Right atrium auricular region (tissue), 2 donors: ENCODE measurements at places on chromosomes 4 and X.

- no peak for DNase-seq
Measured at GRCh38 chrX:30228526-30228925, 1.9 kb upstream of the MAGEB3 start.

GRCh38 chrX:45229348-45229747 is 28.7 kb upstream of the DIPK2B start:
- no peak for DNase-seq

DNA sequence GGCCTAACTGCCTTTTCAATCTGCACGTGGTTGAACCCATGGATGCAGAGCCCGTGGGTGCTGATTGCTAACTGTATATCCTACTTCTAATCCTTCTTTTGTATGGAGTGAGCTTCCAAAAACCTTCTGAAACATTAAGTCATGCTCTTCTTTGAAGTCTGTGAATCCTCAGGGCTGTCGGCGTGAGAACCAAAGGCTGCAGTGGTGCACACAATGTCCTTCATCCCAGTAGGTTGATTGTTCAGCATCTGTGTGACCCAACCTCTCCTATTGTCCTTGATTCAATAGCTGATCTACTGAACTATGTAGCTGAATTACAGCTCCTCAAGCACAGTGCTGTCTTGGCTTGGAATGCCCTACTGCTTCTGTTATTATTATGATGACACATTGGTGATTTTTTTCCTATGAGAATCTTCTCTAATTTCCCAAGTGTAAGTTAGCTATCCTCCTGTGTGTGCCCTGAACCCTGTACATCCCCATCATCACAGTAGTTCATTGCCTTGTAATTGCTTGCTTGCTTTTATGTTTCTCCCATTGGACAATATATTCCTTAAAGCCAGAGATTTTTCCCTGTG is 294.6 kb downstream of the TRIML1 start:
- no peak for DNase-seq

GRCh38 chr4:183765251-183765911 is 106.3 kb downstream of the TRAPPC11 start:
- DNase-seq = peak; percentile 68

DNA sequence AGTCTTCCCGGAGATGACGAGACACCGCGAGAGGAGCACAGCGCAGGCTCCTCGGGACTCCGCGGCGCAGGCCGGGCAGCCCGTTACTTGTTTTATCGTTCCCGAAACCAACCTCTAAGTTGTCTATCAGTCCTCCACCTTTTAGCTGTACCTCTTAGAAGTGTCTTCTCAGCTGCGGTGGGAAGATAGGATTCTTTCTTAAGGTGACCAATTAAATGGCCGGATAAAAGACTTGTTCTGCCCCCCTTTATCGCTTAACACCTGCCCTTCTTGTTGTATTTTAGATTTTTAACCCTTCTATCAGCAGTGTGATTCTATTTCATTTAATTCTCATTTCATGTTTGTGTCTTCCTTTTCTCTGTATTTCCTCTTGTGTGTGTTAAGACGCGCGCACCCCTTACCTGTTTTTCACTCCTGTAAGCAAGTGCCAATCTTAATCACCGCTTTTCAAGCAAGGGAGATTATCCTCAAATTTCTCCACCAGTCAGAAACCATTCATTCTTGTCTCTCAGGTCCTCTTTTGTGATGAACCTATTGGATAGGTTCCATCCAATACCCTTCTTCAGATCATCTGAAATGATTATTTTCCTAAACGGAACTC is at the start of gene SLC9B2:
SLC9B2 (minus strand) TSS at position 15 of the 601 bp plus-strand sequence. CDS start 9,211 bp downstream, outside the sequence.
- no peak for DNase-seq

- DNase-seq = no peak
Measured at GRCh38 chr4:112882286-112882685, 167.2 kb upstream of the ANK2 start.

DNA sequence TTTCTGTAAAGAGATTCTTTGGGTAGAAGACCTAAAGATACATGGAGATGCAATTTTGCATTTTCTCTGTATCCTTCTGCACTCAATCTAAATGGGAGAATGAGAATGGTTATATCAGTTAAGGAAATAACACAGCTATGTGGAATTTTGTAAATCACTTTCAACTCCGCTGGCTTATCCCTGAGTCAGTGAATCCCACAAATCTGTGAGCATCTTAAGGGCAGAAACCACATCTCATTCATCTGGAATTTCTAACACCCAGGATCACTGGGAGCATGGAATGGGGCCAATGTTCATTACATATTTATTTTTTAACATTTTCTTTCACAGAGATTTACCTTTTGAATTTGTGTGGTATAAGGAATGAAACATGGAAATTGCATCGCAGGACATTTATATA is 167.8 kb downstream of the CFAP47 start:
- no peak for DNase-seq

- DNase-seq = no peak
Measured at GRCh38 chr4:53228036-53228435, 137.8 kb downstream of the SCFD2 start.

DNA sequence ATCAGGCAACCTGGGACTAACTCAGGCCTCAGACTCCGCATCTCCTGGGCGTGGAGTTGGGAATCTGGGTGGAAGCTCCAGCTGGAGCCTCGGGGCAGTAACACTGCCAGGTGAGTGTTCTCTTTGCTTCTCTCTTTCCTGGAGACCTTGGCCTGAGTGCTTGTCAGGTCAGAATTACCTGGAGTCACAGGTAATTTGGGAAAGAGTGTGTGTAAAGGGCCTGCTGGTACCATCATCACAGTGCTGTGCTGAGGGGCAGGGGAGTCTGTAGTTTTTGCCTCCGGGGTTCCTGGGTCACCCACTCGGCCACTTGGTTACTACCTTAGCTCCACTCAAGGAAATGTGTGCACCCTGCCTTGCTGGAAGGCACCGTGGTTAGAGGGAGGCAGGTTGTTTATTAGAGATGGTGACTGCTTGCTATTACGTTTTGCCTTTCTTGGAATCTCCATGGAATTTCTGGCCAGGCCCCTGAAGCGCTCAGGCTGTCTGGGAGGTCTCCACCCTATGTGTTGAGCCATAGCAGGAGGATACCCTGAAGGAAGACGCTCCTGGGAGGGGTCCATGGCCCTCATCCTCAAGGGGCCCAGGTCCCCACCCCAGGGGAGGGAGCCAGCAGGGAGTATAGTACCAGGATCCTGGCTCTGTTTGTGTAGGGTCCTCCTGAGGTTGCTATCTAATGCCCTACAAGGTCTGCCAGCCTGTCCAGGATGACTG is 2.9 kb downstream of the GPR78 start:
- DNase-seq = no peak

GRCh38 chr4:110680265-110680664 is 57.4 kb upstream of the PITX2 start:
- no peak for DNase-seq

GRCh38 chr4:54265366-54265765 is 36.3 kb downstream of the PDGFRA start:
- DNase-seq = no peak

- DNase-seq = no peak
Measured at GRCh38 chr4:147678106-147678505, 5.9 kb downstream of the PRMT9 start.

DNA sequence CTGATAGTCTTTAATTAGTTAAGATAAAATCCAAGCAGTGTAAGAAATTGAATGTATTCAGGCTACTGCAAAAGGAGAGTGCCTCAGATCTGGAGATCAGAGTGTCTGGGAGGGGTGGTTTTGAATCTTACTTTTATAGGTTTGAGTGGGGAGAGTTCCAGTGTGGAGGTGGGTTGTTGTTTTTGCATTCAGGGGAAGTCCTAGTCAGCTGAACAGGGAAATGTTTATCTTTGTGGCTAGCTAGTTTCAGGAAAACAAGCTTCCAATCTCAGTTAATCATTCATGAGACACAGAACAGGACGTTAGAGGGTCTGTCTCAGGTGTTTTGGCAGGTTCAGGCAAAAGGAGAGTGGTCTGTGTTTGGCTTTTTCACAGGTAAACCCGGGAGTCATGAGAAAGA is 26.0 kb downstream of the ZNF81 start:
- DNase-seq = no peak

DNA sequence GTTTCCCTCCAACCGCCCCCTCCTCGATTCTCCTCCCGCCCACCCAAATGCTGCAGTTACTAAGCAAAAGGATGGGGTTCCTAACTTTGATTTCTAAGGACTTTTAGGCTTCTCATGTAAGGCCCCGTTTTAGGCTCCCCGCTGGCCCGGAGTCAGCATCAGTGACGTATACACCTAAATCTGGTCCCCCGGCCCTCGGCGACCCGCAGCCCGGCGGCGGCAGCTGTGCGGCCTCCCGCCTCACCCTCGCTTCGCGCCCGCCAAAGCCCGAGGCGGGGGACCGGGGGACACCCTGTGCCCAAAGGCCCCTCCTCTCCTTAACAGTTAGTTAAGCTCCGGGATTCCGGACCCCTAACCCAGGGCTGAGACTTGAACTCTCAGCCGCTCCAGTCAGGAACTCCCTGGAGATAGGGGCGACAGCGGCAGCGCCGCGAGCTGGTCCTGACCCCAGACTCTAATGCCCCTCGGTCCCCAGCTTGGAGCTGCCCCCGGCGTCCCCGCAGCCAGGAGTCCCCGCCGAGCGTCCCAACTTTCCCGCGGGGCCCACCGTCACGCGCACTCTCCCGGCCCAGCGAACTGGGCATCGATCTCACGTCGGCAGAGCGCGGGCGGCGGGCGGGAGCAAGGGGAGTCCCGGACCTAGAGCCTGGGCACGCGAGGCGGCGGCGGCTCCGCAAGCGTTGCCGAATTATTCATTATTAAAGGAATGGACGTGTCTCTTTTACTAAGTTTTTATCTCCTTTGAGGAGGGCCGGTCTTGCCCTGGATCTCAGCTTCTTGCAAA is 1.5 kb upstream of the NR3C2 start:
- DNase-seq = peak; percentile 61

GRCh38 chr4:6773616-6774540 is 8.6 kb upstream of the KIAA0232 start:
- DNase-seq = no peak

DNA sequence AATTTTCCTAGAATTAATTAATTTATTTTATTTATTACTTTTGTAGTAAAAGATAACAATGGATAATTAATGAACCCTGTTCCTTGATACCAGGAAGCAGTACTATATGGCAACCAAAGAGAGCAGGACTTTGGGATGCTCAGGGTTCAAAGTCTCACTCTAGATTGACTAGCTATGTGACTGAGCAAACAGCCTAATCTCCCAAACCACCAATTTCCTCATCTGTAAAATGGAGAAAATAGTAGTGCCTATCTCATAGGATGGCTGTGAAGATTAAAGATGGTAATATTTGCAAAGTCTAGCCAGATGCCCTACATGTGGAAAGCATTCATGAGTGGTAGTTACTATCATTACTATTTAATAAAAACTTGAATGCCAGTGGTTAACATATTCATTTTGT is 97.6 kb downstream of the PRDM5 start:
- no peak for DNase-seq

DNA sequence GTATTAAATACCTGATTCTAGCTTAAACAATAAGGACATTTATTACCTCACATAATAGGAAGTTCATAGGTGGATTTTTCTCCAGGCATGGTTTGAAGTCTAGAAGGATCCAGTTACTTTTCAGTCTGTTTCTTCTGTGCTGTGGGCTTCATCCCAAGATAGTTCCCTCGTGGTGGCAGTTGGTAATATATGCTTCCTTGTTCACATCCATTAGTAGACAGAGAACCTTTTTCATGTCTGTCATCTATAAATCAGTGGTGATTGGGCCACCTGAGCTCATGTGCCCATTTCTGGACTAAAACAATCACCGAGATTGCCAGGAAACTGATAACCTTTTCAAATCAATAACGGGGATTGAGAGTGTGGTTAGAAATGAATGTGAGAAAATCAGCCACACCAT is 97.7 kb downstream of the KDM6A start:
- DNase-seq = no peak

- DNase-seq = no peak
Measured at GRCh38 chr4:165709516-165709915, 163.5 kb upstream of the TLL1 start.

- DNase-seq = peak; percentile 50
Measured at GRCh38 chr4:38603652-38604051, 60.3 kb upstream of the KLF3 start.

GRCh38 chrX:69255441-69256290 is 90.4 kb upstream of the PJA1 start:
- no peak for DNase-seq

- no peak for DNase-seq
Measured at GRCh38 chrX:150602296-150602695, 33.9 kb downstream of the MTM1 start.

GRCh38 chr4:140931911-140932310 is 175.7 kb upstream of the TBC1D9 start:
- no peak for DNase-seq

GRCh38 chr4:118797558-118798142 is 38.3 kb downstream of the SEC24D start:
- no peak for DNase-seq

GRCh38 chrX:46796574-46797191 is 37.8 kb upstream of the SLC9A7 start:
- DNase-seq = peak; percentile 85

- no peak for DNase-seq
Measured at GRCh38 chr4:107376293-107376692, 340.2 kb upstream of the DKK2 start.

GRCh38 chr4:14566518-14566917 is 435.8 kb upstream of the CPEB2 start:
- no peak for DNase-seq

GRCh38 chr4:52312722-52313121 is 261.6 kb downstream of the SPATA18 start:
- no peak for DNase-seq

- DNase-seq = no peak
Measured at GRCh38 chr4:182339221-182339641, 96.0 kb downstream of the TENM3 start.

DNA sequence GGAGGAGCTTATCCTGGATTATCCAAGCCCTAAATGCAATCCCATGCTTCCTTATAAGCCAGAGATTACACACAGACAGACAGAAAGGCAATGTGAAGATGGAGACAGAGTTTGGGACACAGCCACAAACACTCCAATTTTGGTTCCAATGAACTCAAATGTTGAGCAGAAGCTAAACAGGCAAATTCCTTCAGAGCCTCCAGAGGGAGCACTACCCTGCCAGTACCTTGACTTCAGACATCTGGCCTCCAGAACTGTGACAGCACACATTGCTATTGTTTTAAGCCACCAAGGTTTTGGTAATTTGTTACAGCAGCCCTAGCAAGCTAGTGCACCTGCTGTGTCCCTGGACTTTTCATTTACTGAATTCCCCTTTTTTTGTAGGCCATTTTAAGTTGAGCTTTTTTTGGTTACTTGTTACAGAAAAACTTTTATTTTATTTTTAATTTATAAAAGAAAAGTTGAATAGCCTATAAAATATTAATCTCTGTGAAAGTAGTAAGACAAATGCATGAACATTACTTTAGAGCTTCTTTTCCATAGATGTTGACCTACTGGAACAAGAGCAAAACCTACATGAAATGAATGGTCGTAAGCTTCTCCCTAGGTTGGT is 33.4 kb upstream of the SRD5A3 start:
- no peak for DNase-seq

- no peak for DNase-seq
Measured at GRCh38 chr4:17329046-17329445, 182.8 kb downstream of the QDPR start.

- DNase-seq = no peak
Measured at GRCh38 chr4:174252412-174252811, 31.1 kb downstream of the FBXO8 start.
